Stimulated activated CD8-positive, alpha-beta memory T cell treated with anti-CD3 and anti-CD28 coated beads, Interleukin-7, amount 100 ng/mL, for 4 hours (primary cell): ENCODE measurements at places on chromosomes 1 and 21.

GRCh38 chr1:33973799-33974545 lies 110.1 kb downstream of the HMGB4 start:
- DNase-seq = no peak

DNA sequence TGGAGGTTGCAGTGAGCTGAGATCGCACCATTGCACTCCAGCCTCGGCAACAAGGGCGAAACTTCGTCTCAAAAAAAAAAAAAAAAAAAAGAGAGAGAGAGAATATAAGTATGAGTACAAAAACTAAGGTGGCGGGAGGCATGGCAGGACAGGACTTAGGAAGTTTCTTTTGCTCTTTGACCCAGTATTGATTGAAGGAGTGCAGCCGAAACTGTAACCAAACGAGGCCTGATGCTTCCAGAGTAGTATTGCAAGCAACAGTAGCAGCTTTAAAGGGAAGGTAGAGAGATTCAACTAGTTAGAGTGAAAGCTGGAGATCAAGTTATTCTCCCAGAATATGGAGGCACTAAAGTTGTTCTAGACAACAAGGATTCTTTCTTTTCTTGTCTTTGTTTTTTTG lies 99.2 kb upstream of the CASZ1 start:
- no peak for DNase-seq

DNA sequence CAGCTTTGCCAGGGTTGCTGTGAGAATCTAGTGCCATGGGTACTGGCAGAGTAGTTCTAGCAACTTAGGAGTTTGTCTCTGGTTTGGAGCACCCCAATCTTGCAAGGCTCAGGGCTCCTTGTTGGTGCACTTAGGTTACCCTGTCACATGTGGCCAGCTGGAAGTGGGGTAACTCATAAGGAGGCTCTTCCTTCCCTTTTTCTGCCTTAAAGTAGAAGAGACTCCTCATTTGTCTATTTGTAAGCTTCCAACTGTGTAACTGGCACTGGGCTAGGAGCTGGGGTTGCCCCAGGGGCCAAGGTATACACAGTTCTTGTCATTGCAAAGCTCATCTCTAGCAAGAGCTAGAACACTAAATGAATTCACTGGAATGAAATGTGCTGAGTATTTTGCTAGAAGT lies 10.6 kb downstream of the MROH7 start:
- DNase-seq = no peak

DNA sequence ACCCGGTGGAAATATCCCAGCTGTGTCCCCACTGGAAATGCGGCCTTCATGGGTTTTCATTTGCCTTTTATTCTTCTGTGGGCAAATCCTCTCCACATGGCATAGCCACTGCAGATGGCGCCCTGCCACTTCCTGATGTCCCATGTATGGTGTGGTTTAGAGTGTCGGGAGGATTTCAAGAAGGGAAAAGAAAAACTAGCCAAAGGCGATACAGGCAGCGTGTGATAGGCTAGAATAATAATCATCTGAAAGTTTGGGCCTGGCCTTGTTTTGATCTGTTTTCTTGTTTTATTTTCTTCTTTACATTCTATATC lies 123.6 kb downstream of the PEX14 start:
- no peak for DNase-seq

GRCh38 chr1:203153051-203153988 lies 22.3 kb downstream of the MYBPH start:
- DNase-seq = no peak

- no peak for DNase-seq
Measured at GRCh38 chr1:5601516-5601915, 390.7 kb downstream of the NPHP4 start.

DNA sequence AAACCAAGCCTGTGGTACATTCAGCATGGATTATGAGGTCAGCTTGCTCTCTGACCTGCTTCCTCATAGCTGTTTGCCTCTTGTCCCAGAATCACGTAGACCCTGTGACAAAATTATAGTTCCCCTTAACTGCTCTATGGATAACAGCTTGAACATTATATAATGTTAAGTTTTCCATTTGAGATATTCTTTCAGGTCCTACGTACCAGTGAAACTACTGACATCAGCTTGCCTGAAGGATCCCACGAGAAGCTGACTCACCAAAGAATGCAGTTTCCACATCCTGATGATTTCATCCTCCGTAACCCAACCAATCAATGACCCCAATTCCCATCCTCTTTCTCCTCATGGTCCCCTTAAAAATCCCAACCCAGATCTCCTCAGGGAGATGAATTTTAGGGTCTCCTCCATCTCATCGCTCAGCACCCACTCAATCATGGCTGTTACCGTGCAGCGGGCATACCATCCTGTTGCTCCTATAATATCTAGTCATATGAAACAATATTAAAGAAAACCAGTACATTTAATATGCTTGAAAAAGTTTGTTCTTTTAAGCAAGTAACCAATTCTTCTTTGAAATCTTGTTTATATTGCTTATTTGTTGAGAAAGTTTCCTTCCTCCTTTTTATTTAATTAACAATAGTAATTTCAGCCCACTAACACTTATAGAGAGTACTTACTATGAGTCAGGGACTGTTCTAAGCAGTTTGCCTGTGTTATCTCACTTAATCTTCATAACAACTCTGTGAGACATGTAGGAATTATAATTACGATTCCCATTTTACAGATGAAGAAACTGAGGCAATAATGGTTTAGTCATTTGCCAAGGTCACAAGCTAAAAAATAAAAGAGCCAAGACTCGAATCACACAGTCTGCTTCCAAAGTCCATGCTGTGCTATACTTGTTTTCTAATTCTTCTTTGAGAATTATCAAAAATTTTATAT lies 27.4 kb downstream of the CHML start:
- DNase-seq = no peak

DNA sequence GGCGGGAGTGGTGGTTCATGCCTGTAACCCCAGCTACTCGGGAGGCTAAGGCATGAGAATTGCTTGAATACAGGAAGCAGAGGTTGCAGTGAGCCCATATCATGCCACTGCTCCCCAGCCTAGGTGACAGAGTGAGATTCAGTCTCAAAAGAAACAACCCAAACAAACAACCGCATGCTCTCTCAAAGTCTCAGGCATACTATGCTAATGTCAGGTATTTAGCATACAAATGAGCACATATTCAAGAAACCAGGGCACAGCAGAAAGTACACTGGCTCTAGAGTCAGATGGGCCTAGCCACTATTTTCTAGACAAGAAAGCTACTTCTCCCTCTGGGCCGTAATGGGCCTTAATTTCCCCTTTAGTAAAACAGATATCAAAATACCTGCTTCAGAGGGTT lies 55.0 kb downstream of the ELAVL4 start:
- no peak for DNase-seq

DNA sequence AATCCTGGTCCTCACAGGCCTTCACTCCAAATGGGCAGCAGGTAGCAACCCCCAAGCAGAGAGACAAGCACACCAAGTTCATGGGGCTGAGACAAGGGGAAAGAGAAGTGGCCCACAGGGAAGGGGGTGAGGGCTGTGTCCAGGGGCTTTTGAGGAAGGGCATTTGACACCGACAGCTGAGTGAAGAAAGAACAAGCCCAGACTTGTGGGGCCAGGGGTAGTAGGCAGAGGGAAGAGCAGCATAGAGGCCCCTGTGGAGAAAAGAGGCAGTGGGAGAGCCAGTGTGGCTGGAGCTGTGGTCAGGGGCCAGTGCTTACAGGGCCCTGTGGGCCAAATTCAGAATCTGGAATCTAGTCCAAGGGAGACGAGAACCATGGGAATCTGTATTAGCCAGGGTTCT lies 85.4 kb downstream of the IGSF21 start:
- no peak for DNase-seq

- DNase-seq = no peak
Measured at GRCh38 chr1:158112994-158113758, 67.5 kb upstream of the CD1D start.

- no peak for DNase-seq
Measured at GRCh38 chr1:247322442-247322841, 9.2 kb downstream of the ZNF496 start.

GRCh38 chr1:157484573-157484972 lies 67.7 kb downstream of the FCRL5 start:
- no peak for DNase-seq

GRCh38 chr1:160127865-160128523 lies 12.4 kb downstream of the ATP1A2 start:
- no peak for DNase-seq

GRCh38 chr1:118325550-118326225 lies 140.7 kb upstream of the SPAG17 start:
- DNase-seq = no peak

DNA sequence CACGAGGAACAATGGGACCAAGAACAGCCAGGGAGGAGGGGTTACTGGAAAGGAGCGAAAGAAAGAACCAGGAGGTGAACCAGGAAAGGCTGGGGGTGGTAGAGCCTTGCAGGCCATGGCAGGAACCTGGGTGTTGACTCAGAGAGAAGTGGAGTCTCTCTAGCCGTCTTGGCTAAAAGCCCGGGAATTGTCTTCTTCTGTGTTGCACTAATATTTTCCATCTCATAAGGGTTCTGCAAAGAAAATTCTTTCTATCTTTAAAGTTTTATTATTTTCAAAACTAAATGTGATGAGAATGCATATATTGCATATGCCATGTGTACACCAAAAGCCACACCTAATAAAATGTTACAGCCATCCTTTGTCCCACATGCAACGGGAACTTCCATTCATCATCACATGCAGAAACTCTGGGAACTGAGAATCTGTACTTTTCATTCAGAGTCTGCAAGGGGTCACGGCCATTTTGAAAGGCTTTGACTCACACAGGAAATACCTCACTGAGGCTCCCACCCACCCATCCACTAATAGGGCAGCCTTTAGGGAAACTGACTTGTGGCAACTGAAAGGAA lies 38.0 kb downstream of the ERG start:
- no peak for DNase-seq

DNA sequence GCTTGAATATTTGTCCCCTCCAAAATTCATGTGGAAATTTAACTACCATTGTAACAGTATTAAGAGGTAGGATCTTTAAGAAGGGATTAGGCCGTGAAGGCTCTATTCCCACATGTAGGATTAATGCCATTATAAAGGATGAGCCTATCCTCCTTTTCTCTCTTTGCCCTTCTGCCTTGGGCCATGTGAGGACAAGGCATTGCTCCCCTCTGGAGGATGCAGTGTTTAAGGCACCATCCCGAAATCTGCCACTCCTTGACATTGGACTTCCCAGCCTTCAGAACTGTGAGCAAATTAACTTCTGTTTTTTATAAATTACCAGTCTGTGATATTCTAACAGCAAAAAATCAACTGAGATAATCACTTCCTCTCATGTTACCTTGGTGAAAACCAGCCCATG lies 124.4 kb downstream of the TOMM20 start:
- DNase-seq = no peak

DNA sequence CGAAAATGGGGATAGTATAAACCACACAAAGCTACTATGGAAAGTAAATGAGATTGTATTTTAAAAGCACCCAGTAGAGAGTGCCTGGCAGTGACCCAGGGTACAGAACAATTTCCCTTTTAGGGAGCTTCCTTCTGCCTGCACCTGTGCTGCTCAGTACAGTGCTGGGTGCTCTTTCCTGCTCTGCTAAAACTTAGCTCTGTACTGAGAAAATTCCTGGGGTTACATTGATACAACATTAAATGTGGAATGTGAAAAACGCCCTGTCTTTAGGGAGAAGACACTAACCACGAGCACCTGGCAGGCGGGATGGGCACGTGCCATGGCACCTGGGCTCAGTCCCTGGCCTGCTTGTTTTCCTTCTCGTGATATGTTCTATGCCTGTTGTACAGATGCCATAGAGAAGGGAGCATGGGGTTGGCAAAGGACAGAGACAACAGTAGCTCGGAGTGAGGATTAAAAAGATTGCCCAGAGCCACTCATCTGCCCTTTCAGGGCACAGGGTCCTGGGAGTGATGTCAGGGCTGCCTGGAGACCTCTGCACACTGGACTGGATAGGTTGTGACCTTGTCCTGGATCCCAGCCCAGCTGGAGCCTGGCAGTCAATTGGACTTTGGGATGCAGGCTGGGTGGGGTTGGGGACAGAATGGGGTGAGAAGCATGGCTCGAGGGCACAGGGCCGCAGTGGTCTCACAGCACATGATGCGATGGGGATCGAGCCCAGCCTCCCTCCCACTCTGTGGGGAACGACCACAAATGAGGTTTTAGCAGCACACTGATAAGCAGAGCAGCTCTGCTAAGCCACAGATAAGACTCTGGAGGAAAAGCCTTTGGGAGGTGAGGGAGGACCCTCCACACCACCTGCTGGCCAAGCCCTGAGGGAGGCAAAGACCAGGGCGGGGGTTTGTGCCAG lies 4.2 kb downstream of the SPATA46 start:
- DNase-seq = no peak

- DNase-seq = no peak
Measured at GRCh38 chr21:44461464-44462001, 6.2 kb downstream of the LRRC3 start.

DNA sequence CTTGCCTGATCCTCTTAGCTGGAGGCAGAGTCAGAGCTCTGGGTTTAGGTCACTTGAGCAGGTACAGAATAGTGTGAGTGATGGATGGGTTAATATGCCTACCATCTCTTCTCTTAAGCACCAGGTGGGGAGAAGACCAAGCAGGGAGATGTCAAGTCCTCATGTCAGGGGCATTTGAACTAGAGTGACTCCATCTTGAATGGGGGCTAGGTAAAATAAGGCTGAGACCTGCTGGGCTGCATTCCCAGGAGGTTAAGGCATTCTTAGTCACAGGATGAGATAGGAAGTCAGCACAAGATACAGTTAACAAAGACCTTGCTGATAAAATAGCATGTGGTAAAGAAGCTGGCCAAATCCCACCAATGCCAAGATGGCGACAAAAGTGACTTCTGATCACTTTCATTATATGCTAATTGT lies 77.4 kb upstream of the BTG3 start:
- no peak for DNase-seq

- no peak for DNase-seq
Measured at GRCh38 chr1:11046625-11047365, at the start of gene MASP2. MASP2 (minus strand) TSS chr1:11047239; CDS start chr1:11047207, 32 bp downstream.

DNA sequence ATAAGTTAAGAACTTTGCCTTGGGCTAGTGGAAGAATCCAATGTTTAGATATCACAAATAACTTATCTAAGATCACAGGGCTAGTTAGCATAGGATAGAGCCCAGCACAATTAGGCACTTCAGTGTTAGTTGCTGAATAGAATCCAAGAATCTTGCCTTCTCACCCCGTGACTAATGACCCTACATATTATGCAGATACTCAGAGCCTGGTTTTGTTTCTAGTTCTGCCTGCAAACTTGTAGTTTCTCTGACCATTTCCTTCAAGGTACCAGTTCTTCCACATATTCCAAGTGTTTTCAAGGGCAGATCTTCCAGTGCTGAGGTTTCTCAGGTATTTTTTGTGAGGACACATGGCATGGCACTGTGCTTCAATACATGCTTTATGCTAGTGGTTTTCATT lies 239.3 kb downstream of the KCNK2 start:
- no peak for DNase-seq
